ENCODE measurements at places on chromosomes 6 and 20. TPM values are rescaled to one million over a fixed set of nuclear protein-coding genes. Genes with fewer than 3 reads are reported as not detected.

Gene CLDN20
- total RNA-seq: not detected

Gene WFDC10B
- not detected for total RNA-seq

Gene COL9A3
- 1.7 TPM for total RNA-seq

Gene AGPAT4
- 8.3 TPM for total RNA-seq

Gene LY6G6D
- not detected for total RNA-seq

DNA sequence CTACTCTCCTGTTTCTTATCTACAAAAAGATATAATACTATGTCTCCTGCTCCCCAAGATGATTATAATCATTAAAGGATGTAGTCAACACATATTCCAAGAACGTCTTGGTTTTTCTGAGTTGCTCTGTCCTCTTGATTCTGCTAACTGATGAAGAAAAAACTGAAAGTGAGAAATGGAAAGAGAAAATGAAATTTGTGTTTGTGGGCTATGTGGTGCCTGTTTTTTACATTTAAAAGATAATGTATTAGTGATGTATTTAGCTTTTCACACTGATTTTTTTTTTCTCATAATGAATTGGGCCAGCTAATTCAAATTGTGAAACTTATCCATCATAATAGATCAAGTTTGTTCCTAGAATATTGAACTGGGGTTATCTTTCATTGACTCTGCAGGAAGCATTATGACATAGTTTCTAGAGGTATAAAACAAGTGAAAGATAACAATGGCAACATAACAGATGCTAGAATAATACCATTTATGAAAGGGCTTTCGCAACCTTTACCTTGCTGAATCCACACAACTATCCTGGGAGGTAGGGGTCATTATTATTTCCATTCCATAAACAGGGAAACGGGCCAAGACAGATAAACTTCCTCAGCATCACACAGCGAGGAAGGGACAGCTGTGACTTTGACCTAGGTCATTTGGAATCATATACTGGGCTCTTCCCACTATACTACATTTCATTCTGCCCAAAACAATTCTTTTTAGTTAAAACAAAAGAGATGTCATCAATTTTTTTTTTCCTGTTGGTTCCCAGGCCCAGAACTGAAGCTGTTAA is 336.7 kb downstream of the GJA1 start:
- H3K27ac ChIP-seq: no peak overlapping the region
- no peak overlapping the region for H3K4me3 ChIP-seq
- H3K27me3 ChIP-seq: no peaks in the 10 kb centered on the region
- peaks cover 9% of the 10 kb centered on the region for H3K4me1 ChIP-seq

DNA sequence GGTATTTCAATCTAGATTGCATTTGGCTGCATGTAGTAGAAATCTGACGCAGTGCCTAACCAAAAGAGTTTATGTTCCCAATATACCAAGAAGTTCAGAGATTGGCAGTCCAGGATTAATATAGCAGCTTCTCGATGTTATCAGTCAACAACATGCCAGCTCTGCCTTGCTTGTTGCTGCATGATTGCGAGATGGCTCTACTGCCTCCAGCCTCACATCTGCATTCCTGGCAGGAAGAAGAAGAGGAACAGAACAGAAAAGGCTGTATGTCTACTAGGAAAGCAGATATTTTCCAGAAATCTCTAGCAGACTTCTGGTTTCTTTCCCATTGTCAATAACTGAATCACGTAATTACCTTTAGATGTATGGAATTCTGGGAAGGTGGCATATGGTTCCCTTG is 60.8 kb downstream of the SLC35D3 start:
- H3K27ac ChIP-seq: no peak overlapping the region
- H3K36me3 ChIP-seq: no peaks in the 10 kb centered on the region
- DNase-seq: no peak
- H3K27me3 ChIP-seq: peaks cover 32% of the 10 kb centered on the region

DNA sequence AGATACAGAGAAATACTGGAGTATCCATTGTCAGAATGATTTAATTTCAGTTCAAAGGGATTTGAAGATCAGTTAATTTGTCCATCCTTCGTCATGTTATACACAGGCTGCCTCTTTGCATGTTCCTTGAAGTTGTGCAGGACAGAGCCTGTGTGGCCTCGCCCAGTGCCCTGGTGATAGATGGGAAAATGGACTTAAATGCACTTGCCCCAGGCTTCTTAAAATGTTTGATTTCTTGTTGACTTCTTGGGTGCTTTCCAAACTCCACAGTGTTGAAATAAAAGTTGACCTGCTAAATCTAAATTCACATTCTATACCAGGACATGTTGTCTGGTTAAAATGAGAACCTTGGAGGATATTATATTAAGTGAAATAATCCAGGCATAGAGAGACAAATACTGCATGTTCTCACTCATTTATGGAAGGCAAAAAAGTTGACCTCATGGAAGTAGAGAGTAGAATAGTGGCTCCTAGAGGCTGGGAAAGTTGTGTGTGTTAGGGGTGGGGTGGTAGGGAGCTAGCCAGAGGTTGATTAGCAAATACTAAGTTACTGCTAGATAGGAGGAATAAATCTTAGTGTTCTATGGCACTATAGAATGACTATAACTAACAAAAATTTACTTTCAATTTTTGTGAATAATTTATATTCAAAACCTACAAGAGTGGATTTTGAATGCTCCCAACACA is 25.3 kb downstream of the MARCKS start:
- no peaks in the 10 kb centered on the region for H3K36me3 ChIP-seq
- H3K27me3 ChIP-seq: no peaks in the 10 kb centered on the region

DNA sequence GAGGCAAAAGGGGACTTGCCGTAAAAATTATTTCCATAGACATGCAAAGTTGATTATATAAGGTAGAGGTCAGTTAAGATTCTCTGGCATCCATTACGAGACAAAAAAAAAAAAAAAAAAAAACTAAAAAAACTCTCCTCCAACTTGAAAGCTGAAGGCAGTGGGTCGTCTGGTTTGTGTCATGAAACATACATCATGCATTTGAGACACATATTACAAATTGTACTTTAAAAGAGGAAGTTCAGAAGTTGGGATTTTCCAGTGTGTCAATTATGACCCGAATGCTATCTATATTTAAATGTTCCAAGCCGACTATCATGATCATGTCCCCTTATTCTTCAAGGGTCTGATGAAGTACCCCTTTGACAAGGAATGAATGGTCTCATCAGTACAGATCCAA is 125.1 kb downstream of the ZNF217 start:
- no peaks in the 10 kb centered on the region for H3K27me3 ChIP-seq
- no peak overlapping the region for H3K4me3 ChIP-seq
- no peaks in the 10 kb centered on the region for H3K4me1 ChIP-seq
- no peaks in the 10 kb centered on the region for H3K36me3 ChIP-seq
- DNase-seq: no peak
- no peak overlapping the region for H3K27ac ChIP-seq

DNA sequence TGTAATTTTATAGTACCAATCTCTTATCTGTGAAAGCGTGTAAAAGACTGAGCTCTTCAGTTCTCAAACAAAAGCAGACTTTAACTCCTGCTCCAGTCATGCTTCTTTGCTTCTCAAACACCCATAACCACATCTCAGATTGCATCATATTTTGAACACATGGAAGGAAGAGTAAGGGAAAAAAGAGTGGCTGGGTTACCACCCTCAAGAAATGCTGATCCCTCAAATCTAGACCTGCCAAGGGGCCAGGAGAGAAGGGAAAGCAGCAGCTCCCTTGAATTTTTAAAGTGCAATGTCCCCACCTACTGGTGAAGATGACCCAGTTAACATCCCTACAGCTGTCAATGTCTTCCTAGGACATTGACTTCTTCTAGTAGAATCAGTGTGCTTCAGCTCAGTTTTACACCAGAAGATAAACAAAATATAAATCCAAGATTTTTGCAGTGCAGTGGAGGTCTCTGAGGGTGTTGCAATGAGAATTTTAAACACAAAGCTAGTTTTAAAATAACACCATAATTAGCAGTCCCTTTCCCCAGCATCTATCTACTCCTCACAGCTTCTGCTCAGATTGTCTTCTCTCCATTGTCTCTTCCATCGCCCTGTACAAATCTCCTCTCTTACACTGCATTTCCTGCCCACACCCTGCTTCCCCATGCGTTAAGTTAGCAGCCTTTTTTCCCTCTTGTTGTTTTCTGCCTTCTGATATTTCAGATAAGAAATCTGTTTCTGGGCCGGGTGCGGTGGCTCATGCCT is 22.6 kb upstream of the HLA-DQB2 start:
- H3K4me3 ChIP-seq: no peak overlapping the region
- DNase-seq: no peak
- no peaks in the 10 kb centered on the region for H3K36me3 ChIP-seq

- no peak overlapping the region for H3K4me3 ChIP-seq
- H3K4me1 ChIP-seq: peaks cover 88% of the 10 kb centered on the region
- H3K27ac ChIP-seq: peak overlapping the region; percentile 95
Measured at GRCh38 chr6:25169553-25169952, 109.6 kb upstream of the CARMIL1 start.
